ENCODE measurements at places on chromosomes 12 and 14.

GRCh38 chr12:25307818-25308217 lies 57.1 kb upstream of the KRAS start:
- no peak for DNase-seq

- no peak for DNase-seq
Observed at GRCh38 chr12:103637021-103637420, 49.9 kb downstream of the STAB2 start.

- DNase-seq, result no peak
Observed at GRCh38 chr12:69998922-69999321, 173.9 kb downstream of the MYRFL start.

DNA sequence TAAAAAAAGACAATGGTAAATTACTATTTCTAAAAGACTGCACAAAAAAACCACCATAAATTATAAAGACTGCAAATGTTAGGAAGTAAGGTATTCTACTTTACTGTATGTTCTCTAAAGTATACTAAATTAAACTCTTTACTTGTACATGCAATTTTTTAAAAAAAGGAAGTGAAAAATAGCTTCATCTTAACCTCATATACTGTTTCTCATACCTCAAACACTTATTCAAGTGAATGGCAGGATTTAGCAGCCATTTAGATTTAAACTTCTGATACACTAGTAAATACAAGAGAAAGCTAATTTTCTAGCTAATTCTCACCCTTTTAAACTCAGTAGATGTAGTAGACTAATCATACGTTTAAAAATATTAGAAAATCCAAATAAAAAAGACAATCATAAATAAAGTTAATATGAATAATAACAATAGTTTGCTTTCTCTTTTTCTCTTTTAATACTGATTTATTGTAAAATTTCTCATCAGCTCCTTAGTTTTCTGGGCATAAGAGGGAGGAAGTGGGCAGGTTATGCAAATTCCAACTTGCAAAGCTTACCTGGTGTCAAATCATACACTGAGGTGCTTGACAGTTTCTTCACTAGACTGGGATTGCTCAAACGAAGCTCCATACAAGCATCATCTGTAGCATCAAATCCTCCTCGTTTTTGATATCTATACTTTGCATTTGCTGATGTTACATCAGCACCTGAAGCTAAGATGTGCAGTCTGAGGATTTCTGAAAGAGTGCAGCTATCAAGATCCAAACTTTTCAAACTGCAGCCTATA lies 71.0 kb upstream of the CFL2 start:
- DNase-seq, result no peak

DNA sequence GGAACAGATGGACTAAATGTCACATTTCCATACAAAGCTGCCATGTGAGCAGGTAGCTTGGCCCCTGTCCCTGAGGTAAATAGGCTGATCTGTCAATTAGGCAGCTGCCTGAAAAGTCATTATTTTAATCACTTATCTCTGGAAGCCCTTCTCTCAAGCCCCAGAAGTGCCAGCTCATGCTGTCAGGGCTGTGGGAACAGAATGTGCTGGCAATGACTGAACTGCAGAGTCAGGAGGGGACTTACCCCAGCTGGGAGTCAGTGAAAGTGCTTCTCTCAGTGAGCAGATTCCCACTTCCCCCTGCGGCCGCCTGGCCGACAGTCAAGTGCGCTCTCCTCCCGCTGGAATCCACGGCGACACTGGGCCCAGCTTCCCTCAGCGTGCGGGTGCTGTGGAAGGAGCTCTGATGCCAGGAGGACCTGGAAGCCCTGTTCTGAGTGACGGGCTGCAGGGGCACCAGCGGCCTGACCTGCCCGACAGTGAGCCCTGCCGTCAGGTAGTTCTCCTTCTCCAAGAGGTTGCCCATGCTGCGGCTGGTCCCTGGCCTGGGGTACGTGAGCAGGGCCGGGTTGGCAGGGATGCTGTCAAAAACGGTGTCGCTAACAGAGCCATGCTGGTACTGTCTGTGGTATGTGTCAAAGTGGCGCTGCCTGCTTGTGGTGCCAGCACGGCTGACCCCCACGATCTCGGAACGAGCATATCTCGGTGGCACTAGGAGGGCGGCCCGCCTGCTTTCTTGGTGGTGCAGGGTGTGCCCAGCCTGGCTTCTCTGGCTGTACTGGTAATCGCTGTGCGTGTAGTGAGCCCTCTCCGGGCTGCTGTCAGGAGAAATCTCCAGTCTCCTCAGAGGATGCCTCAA lies 18.7 kb downstream of the PKP2 start:
- no peak for DNase-seq

DNA sequence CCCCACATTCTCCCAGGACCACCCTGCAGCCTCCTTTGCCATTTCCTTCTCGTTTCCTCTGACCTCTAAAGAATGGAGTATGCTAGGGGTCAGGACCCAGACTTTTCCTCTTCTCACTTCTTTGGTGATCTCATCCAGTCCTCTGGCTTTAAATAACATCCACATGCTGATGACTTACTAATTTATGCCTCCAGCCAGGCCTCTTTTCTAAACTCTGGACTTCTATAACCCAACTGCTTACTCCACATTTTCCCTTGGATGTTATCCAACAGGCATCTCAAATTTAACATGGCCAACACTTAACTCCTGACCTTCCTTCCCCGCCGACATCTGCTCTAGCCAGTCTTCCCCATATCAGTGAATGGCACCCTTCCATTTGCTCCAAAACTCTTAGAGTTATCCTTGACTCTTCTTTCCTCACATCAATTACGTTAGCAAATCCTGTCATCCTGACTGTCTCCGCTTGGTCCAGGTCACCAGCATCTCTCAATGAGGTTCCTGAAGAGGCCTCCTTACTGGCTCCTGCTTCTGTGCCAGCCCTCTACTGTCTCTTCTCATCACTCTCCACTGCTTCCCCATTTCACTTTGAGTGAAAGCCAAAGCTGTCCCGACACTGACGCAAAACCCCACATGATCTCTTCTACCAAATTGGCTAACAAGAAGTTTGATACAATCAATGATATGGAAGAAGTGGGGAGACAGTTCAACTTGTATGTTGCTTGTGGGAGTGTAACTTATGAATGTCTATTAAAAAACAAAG lies 42.7 kb downstream of the TMBIM6 start:
- DNase-seq, result no peak

DNA sequence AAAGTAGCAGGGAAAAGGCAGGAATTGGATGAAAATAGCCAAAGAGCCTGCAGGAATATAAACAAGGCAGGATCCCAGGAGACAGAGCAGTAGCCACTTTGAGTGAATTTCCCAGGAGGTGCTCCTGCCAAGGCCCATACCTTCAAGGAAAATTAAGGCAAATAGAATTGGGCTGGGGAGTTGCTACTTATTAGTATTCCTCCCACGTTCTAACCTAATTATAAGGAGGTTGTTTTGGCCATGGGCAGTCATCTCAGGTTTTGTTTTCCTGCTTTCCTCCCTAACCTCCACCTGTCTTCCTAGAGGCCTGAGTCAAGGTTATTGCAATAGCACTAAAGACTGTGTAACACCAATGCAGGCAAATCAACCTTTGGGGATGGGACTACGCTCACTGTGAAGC lies 73.1 kb downstream of the DAD1 start:
- no peak for DNase-seq

- DNase-seq, result no peak
Observed at GRCh38 chr12:52203079-52203921, 11.5 kb upstream of the KRT80 start.

DNA sequence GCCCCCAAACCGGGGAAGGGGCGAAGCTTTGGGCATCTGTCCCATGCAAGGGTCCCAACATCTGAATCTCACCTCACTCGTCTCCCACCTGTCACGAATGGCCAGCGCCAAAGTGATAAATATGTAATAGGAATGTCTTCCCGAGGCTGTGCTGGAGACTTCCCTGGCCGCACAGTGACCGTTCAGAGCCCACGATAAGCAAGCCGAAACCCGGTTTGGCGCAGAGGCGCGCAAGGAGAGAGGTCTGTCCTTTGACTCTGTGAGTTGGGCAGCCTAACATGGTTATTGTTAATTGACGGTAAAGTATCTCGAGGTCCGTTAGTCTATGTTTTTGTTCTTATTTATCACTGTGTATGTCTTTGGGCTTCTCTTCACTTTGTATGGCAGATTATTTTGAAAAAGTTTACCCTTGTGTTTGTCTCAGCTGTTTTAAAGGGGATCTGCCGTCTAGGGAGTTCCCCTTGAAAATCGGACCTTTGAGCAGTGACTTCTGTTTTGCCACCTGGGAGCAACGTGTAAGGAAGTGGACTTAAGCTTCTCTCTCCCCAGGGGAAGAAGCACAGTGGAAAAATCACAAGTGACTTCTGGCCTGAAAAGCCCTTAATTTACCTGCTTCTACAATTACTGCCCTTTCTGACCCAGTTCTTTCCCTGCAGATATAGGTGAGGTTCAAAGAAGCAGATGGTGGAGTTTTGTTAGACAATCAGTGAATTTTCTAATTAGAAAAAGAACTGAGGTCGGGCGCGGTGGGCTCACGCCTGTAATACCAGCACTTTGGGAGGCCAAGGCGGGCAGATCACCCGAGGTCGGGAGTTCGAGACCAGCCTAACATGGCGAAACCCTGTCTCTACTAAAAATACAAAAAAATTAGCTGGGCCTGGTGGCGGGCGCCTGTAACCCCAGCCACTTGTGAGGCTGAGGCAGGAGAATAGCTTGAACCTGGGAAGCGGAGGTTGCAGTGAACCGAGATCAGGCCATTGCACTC lies 1.1 kb upstream of the TM9SF1 start:
- no peak for DNase-seq

- no peak for DNase-seq
Observed at GRCh38 chr14:90491221-90491885, 94.5 kb downstream of the CALM1 start.

DNA sequence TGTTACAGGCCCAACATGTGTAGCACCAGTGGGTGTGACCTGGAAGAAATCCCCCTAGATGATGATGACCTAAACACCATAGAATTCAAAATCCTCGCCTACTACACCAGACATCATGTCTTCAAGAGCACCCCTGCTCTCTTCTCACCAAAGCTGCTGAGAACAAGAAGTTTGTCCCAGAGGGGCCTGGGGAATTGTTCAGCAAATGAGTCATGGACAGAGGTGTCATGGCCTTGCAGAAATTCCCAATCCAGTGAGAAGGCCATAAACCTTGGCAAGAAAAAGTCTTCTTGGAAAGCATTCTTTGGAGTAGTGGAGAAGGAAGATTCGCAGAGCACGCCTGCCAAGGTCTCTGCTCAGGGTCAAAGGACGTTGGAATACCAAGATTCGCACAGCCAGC lies 8.6 kb downstream of the BCL2L14 start:
- DNase-seq, result no peak

DNA sequence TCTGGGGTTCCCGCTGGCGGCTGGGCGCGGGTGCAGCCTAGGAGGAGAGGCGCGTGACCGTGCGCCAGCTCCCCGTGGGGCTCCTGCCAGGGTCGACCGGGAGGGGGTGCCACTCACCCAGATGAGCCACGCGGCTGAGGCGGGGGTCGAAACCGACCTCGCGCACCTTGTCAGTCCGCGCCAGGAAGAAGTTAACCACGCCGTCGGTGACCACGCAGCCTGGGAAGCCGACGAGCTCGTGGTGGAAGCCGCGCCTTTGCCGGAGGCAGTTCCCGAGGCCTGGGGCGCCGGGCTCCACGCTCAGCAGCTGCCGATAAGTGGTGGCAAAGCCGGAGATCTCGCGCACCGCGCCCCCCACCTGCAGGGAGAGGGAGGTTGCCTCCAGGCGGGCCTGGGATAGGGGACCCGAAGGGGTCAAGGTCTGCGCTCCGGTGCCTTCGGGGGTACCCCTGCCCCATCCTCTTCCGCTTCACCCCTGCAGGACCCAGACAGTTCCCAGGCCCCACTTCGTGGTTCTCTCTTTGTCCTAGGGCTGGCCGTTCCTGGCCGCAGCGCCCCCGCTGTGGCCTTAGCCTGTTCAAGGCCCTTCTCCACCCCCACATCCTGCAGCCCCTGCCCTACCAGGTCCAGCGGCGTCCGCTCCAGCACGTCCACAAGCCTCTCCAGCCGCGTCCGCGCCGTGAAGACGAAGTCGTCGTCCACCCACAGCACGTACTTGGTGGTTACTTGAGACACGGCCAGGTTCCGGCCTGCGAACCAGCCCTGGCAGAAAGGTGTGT lies 5.3 kb downstream of the B4GALNT1 start:
- DNase-seq, result no peak

- DNase-seq, result no peak
Observed at GRCh38 chr12:93778766-93779165, 101.6 kb downstream of the CRADD start.

GRCh38 chr12:49944046-49944445 lies 6.5 kb upstream of the AQP2 start:
- DNase-seq, result no peak

- no peak for DNase-seq
Observed at GRCh38 chr12:66319266-66319954, 17.1 kb downstream of the HELB start.

DNA sequence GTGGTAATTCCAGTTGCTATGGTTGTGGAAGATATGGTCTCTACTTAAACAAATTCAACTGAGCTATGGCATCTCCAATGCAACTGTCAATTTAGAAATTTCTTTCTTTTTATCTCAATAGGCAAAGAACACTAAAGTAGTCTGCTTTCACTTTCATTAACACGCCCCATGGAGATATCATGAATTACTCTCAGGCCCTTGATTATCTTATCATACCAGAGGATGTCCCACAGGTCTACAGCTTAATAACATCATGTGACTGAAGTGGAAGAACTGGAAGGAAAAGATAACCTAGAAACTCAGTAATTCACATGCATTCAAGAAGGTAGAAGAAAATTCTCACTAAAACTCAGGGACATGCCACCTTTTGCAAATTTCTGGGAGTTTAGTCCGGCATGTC lies 114.3 kb downstream of the FLRT2 start:
- no peak for DNase-seq

GRCh38 chr12:100158535-100158934 lies 15.9 kb upstream of the BLTP3B start:
- no peak for DNase-seq

DNA sequence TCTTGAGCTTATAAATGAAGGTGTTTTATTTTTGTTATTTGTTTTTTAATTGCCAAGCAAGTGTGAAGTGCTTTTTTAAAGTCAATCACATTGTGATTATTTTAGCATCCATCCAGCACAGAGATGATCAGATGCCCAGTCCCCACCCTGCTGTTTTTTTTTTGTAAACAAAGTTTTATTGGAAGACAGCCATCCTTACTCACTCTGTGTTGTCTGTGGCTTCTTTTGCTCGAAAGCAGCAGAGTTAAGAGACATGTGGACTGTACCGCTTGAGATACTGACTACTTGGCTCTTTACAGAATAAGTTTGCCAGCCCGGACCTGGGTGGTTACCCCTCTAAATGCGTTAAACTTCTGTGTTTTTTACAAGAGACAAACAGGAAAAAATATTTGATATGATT lies 30.9 kb upstream of the AMN start:
- no peak for DNase-seq

DNA sequence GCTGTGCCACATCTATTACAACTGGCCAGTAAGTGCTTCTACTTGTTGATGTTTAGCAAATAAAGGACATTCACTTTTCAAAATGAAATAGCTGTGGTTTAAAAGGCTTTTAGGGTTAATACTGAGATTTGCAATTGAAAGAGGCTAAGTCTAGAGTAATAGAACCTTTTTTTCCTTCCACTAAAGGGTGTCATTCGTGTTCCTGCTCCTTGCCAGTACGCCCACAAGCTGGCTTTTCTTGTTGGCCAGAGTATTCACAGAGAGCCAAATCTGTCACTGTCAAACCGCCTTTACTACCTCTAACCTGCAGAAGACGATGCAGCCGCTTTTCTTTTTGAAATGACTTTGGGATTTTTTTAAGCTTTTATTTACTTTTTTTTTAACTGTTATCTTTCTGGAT lies 33.6 kb downstream of the PIWIL1 start:
- no peak for DNase-seq
